ENCODE measurements at places on chromosomes 1 and 21.

DNA sequence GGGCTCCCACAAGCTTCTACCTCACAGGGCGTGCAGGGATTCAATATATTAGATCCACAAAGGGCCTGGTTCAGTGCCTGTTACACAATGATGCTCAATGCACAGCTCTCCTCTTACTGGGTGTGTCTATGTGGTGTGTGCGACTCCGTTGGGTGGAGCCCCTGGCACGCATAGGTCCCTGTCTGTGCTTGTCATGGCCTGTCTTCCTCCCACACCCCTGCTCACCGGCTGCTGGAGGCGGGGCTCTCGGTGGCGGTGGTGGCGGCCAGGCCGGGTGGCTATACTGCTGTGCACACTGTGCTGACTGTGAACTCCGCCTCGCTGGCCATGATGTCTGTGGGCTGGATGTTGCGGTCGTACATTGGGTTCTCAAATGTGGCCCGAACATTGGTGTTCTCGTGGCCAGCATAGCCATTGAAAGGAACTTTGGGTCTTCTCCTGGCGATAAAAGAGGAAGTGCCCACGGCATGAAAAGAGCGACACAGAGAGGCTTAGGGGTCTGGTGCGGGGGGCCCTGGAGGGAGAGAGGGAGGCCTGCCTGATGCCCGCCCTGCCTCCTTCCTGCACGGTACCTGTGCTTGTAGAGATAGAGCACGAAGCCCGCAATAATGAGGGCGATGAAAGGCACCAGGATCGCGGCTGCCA, 46.9 kb downstream of the ZSCAN20 start:
- no peak for DNase-seq

GRCh38 chr1:155974208-155975115, 3.9 kb downstream of the ARHGEF2 start:
- DNase-seq, result no peak

- no peak for DNase-seq
Measured at GRCh38 chr1:241990040-241990439, 8.9 kb downstream of the MAP1LC3C start.

DNA sequence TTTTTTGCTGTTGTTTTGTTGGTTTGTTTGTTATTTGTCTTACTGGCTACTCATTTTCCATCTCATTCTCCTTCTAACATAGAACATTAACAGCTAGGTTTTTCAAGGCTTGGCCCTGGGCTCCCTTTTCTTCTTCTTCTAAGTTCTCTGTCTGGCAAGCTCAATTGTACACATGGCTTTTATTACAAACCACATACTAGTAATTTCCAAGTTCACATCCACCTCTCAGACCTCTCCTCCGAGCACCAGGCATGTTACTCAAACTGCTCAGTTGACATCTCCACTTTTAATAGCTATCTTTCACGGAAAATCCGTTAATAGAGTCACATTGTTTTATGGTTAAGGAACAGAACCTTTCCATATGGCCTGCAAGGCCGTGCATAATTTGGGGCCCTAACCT, 736.9 kb upstream of the ADAMTS5 start:
- DNase-seq, result no peak

- no peak for DNase-seq
Measured at GRCh38 chr21:45965084-45965809, 16.3 kb upstream of the COL6A1 start.

GRCh38 chr1:112237983-112238545, 157.9 kb upstream of the CTTNBP2NL start:
- DNase-seq, result no peak

GRCh38 chr1:247721222-247721621, 4.8 kb upstream of the OR6F1 start:
- DNase-seq, result no peak

GRCh38 chr1:36728051-36728450, 245.3 kb upstream of the CSF3R start:
- no peak for DNase-seq

DNA sequence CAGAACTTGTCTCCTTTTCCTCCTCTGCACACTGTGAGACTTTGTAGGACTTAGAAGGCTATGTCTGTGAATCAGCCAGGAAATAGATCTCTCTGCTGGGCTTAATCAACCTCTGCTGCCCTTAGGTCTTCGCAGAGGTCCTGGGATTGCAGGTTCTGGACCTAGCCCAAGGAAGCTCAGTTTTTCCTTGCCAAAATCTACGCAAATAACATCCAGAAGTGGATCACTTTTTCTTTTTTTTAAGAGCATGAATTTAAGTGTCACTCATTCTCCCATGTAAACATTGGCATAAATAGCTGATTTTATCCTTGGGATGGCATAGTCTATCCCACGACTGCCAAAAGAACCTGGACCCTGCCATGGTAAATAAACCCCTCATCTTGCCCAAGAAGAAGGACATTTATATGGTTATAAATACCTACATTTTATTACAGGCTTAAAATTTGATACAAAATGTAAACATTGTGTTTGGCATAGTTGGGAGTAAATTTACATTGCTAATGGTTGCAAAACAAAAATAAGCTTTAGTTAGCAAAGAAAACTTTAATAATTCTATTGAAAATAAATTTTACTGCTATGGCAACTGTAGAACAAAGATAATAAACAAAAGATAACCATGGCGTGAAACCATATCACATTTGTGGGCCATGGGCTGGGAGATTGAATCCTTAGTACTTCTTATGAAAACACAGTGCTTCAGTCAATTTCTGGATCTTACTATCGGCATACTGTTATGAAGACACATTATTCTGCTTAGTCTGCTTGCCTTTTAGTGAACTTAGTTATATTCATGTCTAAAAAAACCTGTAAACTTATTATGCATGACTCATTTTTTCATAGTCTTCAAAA, 24.5 kb upstream of the DISC1 start:
- DNase-seq, result no peak

GRCh38 chr1:59079434-59080140, 217.3 kb upstream of the FGGY start:
- DNase-seq, result no peak

DNA sequence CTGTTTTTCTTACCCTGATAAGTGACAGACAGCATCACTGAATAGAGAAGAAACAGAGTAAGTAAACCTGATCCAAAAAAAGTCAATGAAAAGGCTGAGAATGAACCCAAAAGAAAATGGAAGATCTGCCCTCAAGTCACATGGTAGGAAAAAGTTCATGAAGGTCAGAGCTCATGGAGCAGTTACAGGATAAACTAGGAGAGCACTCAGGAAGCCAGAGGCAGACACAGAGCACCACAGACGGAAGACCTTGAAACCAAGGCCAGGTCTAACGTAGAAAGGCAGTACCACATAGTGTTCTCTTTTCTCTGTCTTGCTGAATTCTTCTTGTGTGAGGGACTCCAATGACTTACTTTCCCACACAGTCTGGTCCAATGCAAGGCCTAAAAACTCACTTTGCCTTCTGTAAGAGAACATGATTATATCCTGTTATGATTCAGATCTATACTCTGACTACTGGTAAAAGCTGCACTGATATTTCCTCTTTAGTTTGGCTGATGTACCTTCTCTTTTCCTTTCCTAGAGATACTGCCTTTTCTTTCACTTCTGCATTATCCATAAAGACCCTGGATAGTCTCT, 40.8 kb downstream of the RTCA start:
- peak; percentile 54 for DNase-seq

DNA sequence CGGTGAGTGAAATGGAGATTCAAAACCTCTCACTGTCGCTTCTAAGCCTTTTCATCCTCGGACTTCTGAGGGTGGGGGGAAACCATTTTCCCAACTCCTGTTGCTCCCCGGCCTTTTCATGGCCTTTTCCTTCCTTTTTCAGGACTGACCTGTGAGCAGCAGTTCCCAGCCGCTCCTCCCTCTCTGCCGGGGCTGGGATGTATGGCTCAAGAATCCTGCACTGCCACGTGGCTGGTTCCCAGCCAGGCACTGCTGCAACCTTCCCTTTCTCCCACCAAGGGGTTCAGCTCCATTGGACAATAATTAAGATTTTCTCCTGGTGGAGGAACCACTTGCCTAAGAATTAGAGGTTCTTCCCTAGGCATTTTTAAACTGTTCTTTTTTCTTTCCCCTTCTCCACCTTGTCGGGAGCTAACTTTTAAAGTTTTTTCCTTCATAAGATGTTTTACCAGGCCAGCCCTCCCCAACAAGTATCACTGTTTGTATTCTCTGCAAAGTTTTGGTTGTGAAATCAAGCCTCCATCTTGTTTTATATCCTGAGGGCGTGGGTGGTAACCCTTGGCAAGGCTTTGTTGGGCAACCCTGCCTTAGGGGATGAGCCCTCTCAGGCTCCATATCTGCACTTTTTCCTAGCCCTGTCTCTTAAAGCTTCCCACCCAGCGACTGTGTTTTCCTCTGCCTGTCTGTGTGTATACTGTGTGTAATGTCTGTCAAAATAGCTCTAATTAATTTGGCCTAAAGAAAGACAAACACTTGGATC, 1166.6 kb upstream of the ADGRL2 start:
- DNase-seq, result no peak

GRCh38 chr1:62613890-62614289, 16.6 kb downstream of the ANGPTL3 start:
- DNase-seq, result no peak

DNA sequence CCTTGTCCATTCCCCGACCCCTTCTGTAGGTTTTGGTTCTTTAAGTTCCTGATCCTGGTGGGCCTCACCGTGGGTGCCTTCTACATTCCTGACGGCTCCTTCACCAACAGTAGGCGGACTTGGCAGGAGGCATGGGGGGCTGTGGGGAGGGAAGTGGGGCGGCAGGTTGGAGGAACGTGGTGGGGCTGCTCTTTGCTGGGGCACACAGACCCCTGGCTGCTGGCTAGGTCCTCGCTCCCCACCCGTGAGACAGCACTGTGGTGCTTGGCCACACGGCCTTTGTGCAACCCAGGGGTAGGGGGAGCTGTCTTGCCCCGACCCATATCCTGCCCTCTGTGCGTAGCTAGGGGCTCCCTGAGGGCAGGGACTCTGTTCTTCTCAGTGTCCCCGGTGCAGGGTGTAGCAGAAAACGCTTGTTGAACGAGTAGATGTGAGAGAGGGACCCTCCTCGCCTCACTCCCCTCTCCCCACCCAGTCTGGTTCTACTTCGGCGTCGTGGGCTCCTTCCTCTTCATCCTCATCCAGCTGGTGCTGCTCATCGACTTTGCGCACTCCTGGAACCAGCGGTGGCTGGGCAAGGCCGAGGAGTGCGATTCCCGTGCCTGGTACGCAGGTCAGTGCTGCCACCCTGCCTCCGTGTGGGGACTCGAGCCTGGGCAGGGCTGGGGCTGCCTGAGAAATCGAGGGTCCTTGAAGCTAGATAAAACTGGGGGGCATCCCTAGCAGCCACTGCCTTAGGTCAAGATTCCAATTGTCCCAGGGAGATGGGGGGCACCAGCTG, 12.5 kb downstream of the SERINC2 start:
- no peak for DNase-seq

GRCh38 chr1:70495370-70495769, 84.3 kb downstream of the CTH start:
- no peak for DNase-seq

- no peak for DNase-seq
Measured at GRCh38 chr21:45415943-45416611, 11.1 kb downstream of the COL18A1 start.

DNA sequence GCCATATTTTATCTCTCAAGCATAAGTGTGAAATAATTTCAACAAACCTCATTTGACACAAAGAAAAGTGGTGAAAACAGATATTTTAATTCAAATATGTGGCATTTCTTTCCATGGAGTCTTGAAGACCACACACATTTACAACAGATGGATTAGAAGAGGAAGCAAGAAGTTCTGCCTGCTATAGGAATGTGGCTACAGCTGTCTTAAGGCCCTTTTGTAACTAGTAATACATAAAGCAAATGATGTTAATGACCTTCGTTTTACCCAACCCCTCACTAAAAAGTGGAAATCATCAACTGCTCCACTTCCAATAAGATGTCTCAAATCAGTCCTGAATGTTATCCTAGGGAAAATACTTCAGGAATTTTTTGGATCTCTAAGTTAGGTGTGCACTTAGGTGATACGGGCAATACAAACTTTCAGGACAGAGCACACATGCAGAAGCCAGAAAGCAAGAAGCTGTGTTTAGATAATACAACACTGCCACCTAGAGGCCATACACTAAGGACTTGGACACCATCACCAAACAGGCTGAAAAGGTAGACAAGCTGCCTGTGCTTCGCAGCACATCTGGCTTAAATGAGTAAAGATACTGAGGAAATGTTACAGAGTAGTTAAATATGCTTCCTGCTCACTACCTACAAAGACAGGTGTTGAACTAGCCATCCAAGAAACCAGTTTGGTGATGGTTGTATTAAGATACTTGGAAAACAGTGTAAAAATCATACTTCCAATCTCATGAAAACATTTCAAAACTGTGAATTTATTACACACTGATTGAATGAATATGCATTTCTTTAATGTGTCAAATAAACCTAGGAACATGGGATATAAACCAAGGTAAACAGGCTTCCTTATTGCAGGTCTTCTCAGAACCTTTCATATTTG, 24.4 kb downstream of the RRAGC start:
- DNase-seq, result peak; percentile 78

- DNase-seq, result no peak
Measured at GRCh38 chr1:87956072-87956471, 627.4 kb downstream of the LMO4 start.

DNA sequence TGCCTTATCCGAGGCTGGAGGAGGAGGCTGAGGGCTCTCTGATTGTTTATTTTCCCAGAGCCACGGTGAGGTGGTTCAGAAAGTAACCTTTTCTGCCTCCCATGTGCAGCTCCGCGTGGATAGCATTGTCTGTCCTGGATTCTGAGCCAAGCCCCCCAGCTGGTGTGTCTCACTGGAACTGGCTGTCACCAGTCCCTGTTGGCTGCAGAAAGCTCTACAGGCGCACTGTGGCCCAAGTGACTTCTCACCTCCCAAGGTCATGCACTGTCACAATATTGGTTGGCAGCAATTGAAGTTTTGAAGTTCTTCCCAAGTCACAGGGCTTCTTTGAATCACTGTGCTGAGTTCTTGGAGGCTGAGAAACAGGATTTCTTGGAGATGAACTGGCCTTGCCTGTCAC, 8.2 kb downstream of the BMP8A start:
- DNase-seq, result no peak

DNA sequence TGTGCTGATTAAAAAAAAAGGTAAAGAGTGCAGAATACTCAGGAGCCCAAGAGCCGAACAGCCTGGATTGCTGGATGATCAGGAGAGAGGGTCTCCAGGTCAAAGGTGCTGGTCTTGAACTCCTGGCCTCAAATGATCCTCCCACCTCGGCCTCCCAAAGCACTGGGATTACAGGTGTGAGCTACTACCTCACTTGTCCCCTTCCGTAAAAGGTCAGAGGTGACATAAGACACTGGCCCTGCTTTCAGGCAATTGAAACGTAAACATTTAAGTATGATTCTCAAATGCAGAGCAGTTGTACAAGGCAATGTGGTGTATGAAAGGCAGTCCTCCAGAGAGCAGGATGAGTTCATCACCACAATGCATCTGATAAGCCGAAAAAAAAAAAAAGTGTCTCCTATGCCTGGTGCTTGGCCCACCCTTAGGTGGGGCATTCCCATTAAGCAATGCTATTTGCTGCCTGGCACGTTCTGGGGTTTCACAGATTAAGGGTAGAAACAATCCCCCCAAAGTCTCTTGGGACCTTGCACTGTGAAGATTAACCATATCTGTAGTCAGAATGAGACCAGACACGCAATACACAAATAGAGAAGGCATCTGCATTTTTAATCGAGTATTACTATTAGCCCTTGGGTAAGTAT, 47.7 kb downstream of the PARP1 start:
- DNase-seq, result no peak
